Kasumi-1 (cell line): ENCODE measurements at places on chromosomes 6 and 20.

DNA sequence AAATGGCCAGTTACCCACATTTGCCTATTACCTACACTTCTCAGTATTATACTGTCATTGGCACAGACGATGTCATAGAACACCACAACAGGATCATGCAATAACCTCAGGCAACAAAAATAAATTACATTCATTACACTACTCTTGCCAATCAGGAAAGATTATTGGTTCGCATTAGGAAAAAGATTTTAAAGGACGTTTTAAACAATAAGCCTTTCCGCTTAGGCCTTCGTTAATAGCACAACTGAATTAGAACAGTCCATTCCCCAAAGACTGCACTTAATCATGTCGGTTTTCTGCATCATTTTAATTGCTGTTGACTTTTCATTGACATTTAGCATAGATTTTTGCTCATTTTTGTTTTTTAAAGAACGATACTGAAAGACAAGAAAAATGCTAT is 912 bp upstream of the SENP6 start:
- no peak for DNase-seq

- no peak for DNase-seq
Measured at GRCh38 chr6:156256161-156256560, 521.0 kb upstream of the ARID1B start.

DNA sequence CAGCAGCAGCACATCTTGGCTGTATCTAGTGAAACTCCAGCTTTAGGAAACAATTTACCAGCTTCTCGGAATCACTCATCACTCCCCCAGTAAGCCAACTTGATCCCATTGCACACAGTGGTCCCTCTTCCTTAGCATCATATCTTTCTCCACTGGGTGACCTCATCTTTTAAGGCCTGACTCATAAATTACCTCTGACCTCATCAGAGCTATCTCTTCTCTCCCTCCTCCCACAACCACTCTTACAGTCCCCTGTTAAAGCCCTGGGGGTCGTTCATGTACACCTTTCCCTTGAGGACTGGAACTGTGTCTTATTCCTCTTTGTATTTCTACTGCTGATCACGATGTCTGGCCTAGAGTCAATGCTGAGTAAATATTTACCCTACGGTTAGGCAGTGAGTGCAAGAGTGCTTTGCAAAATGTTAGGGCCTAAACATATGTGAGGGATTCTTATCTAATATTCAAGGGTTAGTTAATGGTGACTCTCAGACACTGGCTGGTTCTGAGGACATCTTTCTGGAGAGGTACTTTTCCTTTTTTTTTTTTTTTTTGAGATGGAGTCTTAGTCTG is 187.2 kb downstream of the LRFN2 start:
- DNase-seq = no peak

DNA sequence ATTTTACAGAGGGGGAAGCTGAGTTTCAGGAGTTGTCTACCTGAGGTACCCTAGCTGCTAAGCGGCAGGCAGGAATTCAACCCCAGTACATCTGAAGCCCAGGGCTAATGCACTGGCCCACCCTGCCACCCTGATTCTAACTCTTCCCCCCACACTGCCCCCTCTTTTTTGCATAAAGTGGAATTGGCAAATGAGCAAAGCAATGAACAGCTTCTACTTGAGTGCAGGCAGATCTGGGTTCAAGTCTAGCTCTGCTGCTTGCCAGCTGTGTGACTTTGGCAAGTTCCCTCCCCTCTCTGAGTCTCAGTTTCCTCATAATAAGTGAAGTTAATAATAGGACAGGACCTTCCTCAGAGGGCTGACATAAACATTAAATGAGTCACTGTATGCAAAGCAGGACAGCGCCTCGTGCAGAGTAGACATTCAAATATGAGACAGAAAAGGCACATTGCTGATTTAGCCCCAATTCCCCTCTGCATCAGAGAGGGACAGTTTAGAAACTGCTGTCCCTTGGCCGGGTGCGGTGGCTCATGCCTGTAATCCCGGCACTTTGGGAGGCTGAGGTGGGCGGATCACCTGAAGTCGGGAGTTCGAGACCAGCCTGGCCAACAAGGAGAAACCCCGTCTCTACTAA is 4.7 kb downstream of the ADA start:
- DNase-seq = peak; percentile 76

DNA sequence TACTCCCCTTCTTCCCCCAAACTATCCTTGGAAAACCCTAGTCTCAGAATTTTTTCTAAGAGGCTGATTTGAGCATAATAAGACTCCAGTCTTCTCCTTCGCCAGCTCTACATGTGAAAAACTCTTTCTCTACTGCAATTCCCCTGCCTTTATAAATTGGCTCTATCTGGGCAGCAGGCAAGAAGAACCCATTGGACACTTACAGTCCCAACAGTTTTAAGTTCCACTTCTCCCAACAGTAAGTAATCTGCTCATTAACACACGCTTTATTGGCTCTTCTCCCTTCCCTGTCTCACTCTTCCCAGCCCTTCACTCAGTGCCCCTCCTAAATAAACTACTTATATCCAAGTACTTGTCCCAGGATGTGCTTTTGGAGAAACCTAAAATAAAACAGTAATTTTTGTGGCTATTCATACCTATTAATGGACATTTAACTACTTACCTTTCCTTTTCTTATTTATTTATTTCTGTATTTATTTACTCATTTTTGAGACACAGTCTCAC is 11.1 kb upstream of the DDR1 start:
- DNase-seq = no peak

DNA sequence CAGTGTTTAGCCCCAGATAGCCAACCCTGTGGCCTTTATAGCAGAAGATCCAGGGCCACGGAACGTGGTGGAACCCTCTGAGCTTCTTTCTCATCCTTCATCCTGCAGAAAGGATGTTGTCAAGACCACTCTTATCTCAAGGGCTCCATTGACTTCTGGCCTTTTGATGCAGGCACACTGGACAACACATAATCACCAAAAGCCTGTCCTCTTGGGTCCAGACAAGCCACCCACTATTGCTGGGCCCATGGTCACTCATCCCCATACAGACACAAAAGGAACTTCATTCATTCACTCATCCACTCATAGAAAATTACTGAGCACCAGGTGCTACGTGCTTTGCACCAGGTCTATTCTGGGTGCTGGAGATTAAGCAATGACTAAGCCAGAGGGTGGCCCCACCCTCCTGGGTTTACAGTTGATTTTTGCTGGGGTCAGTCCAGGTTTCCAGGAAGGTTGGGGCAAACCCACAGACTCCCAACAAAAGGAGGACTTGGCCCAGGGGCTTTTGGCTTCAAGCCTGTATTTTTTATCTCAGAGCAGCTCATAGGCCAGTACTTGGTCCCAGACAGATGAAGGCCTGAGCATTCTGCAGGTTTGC is 2.4 kb downstream of the CST8 start:
- no peak for DNase-seq

DNA sequence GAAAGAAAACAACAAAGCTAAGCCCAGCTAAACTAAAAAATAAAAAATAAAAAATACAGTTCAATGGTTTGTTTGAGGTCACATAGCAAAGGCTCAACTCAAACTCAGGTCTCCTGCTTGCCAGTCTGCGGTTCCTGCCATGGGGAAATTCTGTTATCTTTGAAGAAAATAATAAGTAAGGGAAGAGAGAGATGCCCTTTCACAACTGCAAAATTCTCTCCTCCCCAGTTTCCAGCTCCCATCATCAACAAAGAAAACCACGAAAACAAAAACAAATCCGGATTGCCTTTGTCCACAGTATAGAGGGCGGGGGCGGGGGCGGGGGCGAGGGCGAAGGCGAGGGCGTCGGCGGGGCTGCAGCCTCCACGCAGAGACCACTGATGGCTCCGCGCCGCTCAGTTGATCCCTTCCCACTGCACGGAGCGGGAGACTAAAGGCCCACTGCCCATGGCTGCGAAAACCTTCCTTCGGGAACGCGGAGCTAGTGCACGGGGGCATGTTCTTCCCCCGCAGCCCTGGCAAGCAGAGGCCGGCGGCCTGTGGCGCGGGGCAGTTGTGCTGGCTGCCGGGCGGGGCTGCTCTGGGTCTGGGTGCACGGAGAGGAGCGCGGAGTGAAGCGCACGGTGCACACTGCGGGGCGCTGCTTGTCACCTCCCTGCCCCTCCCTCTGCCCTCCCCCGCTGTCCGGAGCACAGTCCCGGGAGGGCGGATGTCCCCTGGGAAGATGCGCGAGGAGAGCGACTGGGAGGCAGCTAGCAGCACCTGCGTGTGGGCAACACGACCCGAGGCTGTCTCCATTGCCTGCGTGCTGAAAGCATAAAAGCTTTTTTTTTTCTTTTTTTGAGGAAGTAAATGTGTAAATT is 54.1 kb upstream of the TPD52L1 start:
- peak; percentile 44 for DNase-seq

DNA sequence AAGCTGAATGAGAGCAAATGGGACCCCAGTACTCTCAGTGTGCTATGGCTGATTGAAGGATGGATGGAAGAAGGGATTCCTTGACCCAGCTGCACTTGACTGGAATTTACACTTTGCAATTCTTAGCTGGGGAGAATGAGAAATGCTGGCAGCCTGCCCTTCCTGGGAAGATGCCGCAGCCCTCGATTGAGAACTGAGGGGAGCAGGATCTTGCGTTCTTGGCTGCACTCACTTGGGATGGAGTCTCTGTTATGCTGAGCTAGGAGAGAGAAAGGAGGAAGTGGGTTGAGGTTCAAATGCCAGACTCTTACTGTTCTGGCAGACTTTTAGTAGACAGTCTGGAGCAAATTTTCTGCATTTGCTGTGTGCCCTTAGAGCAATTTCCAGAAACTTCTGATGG is 221.2 kb downstream of the FNDC1 start:
- no peak for DNase-seq

DNA sequence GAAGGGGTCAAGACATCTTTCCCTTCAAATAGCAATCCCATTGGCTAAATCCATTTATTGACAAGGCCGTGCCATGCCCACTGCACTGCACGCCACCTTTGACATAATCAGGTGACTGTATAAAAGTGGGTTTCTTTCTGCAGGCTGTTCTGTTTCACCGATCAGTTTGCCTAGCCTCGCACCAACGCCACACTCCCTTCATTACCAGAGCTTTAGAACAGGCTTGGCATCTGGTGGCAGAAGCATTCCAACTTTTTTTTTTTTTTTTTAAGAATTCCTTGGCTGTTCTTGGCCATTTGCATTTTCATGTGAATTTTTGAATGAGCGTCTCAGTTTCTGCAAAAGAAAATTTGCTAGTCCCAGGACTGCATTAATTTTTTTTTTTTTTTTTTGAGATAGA is 78.1 kb downstream of the PPP1R3G start:
- DNase-seq = no peak

- no peak for DNase-seq
Measured at GRCh38 chr6:96520171-96521115, 1.2 kb upstream of the UFL1 start.

- no peak for DNase-seq
Measured at GRCh38 chr6:37491171-37491829, 8.4 kb downstream of the CCDC167 start.

DNA sequence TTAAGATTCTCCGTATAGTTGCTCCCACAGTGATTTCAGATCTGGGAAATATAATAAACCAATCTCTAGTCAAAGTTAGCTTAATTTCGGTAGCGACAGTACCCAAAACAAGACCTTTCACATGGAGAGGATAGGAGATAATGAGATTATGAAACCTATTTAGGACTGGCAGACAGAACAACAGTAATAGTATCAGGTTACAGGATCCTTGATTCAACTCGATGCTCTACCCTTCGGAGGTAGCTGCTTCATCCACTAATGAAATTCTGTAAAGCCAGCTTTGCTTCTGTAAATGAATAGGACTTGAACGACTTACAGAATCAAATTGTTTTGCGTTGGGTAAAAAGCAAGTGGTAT is 534 bp upstream of the AKIRIN2 start:
- DNase-seq = peak; percentile 91

DNA sequence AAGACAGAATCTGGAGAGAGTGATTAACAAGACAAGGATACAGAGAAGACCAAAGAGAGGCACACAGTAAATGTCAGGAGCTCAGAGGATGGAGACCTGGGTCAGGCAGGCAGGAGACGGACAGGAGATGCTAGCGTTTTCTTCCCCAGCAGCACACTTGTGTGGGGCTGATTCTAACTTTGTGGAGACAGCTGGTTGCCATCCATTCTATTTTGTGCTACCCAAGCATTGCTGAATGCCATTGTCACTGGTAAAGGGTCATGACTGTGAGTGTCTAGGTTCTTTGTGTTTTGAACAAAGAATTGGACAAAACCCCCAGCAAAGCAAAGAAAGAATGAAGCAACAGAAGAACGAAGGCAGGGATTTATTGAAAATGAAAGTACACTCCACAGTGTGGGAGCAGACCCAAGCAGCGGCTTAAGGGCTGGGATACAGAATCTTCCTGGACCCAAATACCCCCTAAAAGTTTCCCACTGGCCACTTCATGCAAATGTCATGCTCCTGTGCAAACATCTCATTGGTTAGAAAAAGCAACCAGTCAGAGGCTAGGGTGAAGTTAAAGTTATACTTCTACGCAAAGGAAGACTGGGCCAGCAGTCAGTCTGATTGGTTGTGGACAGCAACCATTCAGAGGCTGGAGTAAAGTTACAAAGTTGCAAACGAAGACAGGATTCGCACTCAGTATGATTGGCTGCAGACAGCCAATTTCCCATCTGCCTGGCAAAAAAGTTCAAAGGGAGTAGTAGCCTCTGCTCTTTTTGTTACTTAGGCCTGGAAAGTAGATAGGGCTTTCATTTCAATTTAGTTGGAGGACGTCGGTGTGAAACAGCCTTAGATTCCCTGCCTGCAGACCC is 17.5 kb downstream of the PTK7 start:
- DNase-seq = no peak
